NCI-H1417 (cell line): ENCODE measurements at places on chromosomes 2 and 18.

DNA sequence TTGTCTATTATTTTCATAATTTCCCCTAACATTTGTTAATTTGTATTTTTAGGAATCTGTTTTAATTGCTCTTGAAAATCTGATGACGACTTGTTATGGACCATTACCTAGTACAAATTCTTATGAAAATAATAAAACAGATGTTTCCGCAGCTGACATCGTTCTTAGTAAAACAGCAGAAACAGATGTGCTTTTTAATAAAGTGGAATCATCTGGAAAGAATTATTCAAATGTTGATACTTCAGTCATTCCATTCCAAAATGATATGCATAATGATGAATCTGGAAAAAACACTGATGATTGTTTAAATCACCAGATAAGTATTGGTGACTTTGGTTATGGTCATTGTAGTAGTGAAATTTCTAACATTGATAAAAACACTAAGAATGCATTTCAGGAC, 69.9 kb downstream of the PMS1 start:
- no peak for DNase-seq

- no peak for DNase-seq
These were observed 81.4 kb downstream of the COBLL1 start for GRCh38 chr2:164760179-164760578.

GRCh38 chr2:228827056-228827700, 443.9 kb downstream of the PID1 start:
- DNase-seq, result no peak

DNA sequence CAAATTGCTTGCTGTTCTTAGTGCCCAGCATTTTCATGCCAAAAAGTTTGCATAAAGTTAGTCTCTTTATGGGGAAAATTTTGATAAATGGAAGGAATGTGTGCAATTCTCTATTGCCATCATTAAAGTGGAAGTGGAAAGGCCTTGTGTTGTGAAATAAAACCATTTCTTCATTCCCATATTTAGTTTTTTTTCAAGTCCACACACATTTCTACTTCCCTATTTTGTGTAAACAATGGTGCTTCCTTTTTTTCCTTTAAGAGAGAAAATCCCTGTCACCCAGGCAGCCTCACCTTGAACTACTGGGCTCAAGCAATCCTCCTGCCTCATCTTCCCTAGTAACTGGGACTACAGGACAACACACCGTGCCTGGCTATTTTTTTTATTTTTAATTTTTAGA, 42.3 kb upstream of the NCOA1 start:
- no peak for DNase-seq

- no peak for DNase-seq
These were observed 550 bp downstream of the RAB1A start for GRCh38 chr2:65129286-65129825.

DNA sequence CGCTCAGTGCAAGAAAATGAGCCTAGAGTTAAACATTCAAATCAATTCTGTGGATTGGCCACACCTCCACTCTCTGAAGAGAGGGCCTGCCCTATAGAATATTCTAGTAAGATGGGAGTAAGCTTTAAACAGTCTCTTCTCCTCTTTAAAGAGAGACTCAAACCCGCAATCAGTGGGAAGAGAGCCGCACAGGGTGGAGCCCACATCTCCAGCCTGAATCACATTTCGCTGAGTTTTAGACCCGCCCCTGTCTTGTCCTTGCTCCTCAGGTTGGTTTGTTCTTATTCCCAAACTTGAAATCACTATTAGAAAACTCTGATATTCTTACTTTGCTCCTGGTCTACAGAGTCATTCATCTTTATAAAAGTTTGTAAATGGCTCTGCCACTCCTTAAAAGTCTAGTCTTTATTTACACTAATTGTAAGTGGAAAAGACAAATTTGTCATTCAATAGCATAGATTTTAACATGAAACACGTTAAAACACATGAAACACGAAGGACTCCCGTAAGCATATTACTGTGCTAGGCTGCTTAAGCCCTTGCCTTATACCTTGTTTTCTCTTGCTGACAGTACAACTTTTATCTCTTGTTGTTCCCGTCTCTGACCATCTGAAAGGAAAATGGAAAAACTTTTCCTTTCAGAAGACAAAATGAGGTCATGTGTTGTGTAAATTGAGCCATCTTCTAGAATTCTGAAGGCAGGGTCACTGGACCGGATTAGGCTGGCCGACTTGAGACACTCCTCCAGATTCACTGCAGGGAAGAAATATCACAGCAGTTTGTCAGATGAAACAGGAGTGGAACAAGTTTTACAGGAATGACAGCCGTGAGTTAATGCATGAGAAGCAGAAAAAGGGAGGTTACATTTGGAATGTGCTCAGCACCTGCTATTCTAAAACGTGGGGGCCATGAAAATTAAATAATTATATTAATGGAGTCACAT, 5.6 kb downstream of the DSC1 start:
- DNase-seq, result no peak

- DNase-seq, result no peak
These were observed 48.3 kb upstream of the SLC38A11 start for GRCh38 chr2:165003443-165004130.

- no peak for DNase-seq
These were observed 1007.7 kb upstream of the CDH2 start for GRCh38 chr18:29184654-29185053.

DNA sequence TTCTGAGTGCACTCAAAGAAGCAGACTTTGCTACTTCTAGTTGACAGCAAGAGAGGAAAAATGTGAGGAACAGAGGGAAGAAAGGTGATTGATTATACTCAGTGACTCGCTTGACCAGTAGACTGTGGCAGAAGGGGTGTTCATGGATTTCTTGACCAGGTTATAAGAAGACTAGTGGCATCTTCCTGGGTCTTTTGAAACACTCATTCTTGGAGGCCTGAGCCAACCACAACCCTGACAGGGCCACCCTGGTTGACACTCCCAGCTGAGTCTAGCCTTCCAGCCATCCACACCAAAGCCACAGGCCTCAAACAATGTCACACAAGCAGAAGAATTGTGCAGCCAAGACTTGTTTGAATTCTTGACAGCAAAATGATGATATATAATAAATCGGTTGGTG, 366.3 kb downstream of the SS18 start:
- DNase-seq, result no peak

DNA sequence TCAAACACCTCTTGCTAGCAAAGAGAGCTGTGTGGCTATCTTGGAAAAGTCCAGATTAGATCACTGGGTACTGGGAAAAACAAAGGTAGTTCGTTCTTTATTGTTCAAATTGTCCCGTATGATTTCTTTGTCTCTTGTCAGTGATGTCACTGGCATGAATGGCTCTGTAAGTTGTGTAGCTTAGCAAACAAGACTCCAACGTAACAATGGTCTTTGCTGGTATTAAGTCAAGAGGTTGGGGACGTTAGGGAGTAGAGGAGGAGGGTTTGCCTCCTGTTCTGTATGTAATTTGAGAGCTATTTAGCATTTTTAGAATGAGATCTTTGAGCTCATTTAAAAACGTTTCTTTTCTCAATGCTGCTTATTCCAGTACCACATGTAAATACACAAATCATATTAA, 216.5 kb upstream of the SP5 start:
- no peak for DNase-seq

DNA sequence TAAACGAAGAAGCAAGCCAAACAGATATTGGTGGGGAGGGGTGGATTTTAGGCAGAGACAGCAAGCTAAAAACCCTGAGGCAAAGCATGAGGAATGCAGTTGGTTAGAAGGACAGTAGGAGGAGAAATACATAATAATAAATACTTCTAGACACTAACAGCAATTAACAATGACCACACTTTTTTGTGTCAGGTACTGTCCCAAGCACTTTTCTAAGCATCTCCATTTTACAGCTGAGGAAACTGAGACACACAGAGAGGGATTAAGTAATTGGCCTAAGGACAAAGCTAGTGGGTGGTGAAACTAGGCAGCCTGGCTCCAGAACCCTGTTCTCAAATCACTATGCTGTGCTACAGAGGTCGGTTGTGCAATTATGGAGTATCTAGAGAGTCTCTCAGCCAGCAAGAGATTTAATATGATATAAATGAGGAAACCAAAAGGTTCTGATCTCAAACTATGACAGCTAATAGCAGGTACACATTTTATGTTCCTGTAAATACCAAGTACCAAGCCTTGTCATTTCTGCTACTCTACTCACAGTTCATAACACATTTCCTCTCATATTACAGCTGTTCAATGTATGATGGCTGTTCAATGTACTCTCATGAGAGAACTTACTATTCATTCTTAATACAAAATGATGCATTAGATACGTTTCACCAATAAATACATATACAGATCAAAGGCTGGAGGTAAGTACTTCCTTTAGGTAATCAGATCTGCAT, 5.3 kb downstream of the MAP4K3 start:
- DNase-seq, result no peak

GRCh38 chr2:220221992-220222391, 594.6 kb downstream of the SLC4A3 start:
- no peak for DNase-seq

- no peak for DNase-seq
These were observed 77.1 kb upstream of the SLC39A10 start for GRCh38 chr2:195579776-195580555.

- no peak for DNase-seq
These were observed 24.9 kb downstream of the OSBPL6 start for GRCh38 chr2:178219247-178219646.

DNA sequence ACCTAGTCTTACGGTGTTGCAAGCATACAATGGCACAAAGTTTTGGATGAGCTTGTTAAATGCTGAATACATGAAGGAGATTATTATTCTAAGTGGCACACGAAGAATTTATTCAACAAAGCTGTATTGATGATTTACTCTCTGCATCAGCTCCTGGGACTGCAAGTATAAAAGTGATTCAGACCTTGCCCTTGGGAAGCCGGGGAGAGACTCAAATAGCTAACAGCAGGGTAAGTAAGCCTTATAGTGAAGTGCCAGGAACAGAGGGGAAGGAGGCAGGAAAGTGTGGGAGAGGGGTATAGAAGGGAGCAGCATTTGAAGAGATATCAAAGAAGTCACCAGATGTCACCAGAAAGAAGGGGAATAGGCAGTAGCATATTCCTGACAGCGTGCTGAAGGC, 115.4 kb downstream of the MCFD2 start:
- DNase-seq, result no peak

DNA sequence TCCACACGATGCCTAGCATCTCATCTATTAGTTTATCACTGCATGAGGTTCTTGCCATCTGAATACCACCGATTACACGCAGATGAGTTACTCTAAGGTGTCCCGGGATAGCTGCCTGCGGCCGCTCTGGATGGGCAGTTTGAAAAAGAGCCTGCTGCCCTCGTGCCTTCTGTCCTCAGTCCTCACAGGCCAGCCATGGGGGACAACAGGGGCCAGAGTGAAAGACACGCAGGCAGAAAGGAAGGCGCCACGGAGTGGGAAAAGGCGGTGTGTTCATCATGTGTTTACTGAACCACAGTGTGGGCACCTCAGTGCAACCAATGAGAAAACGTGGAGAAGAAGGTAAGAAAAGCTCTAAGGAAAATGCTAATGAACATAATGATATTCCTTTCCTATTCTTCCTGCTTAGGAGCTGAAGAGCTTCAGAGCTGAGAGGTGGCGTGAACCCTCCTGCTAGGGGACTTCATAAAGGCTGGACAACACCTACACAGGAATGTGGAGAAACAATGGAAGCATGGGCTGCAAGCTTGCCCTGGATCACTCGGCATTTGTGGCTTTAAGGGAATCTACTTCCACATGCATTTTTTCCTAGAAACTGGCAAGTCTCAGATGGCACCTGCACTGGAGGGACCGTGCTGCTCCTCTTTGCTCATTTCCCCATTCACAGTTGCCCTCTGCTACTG, 50.9 kb downstream of the CABYR start:
- DNase-seq, result no peak

- DNase-seq, result no peak
These were observed 123.1 kb upstream of the CAB39 start for GRCh38 chr2:230589497-230590015.

GRCh38 chr2:5409898-5410381, 282.2 kb upstream of the SOX11 start:
- DNase-seq, result peak; percentile 99

- DNase-seq, result no peak
These were observed 18.0 kb downstream of the MBP start for GRCh38 chr18:77114415-77115191.

- DNase-seq, result no peak
These were observed 466.7 kb upstream of the MYT1L start for GRCh38 chr2:2797797-2798196.

- no peak for DNase-seq
These were observed 60.2 kb downstream of the EHD3 start for GRCh38 chr2:31294196-31294595.
